ENCODE measurements at places on chromosomes 1 and 21.

GRCh38 chr1:8002921-8003320 is 23.2 kb downstream of the ERRFI1 start:
- no peak for DNase-seq

GRCh38 chr1:100834777-100835660 is 59.6 kb downstream of the EXTL2 start:
- DNase-seq, result no peak

DNA sequence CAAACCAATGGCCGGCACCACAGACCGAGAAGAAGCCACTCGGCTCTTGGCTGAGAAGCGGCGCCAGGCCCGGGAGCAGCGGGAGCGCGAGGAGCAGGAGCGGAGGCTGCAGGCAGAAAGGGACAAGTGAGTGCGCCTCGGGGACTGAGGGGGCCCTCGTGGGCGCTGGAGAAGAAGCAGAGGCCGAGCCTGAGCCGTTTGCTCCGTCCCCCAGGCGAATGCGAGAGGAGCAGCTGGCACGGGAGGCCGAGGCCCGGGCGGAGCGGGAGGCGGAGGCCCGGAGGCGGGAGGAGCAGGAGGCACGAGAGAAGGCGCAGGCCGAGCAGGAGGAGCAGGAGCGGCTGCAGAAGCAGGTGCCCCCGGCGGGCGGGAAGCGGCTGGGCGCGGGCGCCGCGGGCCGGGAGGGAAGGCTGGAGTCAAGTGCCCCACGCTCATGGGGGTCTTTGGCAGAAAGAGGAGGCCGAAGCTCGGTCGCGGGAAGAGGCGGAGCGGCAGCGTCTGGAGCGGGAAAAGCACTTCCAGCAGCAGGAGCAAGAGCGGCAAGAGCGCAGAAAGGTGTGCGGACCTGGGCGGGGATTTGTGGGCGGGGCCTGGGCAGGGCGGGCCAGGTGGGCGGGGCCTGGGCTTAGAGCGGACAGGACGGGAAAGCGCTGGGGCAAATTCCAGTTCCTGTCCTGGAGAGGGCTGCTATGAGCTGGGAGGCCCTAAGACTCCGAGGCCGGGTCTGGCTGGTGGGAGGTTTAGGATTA is 22.7 kb downstream of the MAP7D1 start:
- no peak for DNase-seq

GRCh38 chr1:145692785-145693443 is 14.3 kb downstream of the PDZK1 start:
- no peak for DNase-seq

- DNase-seq, result no peak
Measured at GRCh38 chr1:221810406-221810805, 68.5 kb upstream of the DUSP10 start.

GRCh38 chr1:82260051-82260450 is 459.3 kb downstream of the ADGRL2 start:
- DNase-seq, result no peak

GRCh38 chr1:230048322-230048721 is 18.7 kb upstream of the GALNT2 start:
- DNase-seq, result no peak
